Activated CD4-positive, CD25-positive, alpha-beta regulatory T cell treated with anti-CD3 and anti-CD28 coated beads, Interleukin-2, amount 50 U/mL, for 72 hours (primary cell): ENCODE measurements at places on chromosomes 2 and 18.
A peak's percentile ranks its signal among the peaks of the same experiment; 100 is the strongest.

DNA sequence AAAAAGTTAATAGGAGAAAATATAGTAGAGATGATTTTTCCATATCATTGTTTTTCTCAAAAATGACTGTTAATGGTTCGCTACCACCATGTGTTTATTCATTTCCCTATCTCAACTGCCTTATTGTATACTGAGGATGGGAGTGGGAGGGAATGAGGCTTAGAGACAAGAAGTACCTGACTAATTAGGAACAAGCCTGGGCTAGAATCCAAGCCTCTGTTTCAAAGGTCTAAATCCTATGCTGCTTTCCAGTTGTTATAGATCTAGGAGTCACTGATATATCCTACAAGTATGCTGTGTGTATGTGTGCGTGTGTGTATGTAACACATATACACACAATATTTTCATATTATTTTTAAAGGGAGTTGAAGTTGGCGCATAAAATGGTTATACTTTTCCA lies 465.9 kb downstream of the EPHA4 start:
- no peak for DNase-seq

DNA sequence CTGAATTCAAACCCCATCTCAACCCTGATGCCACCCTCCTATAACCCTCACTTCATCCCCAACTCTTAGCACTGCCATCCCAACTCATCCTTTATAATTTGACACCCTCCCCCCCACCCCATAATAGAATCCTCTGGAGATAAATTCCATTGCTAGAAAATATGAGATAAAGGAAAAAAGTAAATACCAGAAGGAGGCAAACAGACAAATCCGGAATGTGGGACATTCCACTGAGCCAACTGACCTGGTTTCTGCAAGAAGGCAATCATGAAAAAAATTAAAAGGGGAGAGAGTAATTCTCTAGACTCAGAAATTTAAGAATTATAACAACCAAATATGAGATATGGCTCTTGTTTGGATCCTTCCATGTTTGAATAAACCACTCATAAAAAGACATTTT lies 132.4 kb downstream of the CYP26B1 start:
- no peak for DNase-seq

DNA sequence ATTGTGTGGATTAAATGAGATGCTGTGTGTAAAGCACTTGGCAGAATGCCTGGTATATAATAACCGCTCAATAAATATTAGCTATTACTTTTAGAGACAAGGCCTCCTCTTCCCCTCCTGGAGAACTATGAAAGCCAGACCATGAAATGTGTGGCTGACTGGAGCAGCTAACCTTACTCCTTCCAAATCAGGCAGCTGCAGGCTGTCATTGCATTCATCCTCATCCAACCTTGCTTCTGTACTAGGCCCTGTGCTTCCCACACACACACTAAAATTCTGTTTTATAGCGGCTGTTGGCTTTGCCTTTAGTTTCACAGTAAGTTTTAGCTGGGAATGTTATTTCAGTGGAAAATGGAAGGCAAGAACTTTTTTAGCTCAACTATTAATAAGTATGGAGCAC lies 10.2 kb upstream of the SP9 start:
- DNase-seq, result no peak

DNA sequence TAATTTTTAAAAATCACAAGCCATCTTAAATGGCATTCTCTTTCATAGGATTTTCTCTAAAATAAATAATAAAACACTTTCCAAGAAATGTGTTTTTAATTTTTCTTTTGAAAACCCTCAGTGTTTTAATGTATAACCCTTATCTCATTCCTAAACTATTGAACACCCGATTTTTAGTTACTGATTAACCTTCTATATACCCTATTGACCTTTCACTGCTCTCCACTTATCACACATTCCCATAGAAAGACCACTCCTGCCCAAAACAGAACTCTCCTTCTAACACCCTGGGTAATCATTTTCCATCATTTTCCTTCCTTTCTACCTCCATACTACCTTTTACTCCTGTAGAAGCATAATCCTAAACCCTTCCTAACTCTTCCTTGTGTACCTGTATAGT lies 102.4 kb downstream of the EPC2 start:
- DNase-seq, result no peak

DNA sequence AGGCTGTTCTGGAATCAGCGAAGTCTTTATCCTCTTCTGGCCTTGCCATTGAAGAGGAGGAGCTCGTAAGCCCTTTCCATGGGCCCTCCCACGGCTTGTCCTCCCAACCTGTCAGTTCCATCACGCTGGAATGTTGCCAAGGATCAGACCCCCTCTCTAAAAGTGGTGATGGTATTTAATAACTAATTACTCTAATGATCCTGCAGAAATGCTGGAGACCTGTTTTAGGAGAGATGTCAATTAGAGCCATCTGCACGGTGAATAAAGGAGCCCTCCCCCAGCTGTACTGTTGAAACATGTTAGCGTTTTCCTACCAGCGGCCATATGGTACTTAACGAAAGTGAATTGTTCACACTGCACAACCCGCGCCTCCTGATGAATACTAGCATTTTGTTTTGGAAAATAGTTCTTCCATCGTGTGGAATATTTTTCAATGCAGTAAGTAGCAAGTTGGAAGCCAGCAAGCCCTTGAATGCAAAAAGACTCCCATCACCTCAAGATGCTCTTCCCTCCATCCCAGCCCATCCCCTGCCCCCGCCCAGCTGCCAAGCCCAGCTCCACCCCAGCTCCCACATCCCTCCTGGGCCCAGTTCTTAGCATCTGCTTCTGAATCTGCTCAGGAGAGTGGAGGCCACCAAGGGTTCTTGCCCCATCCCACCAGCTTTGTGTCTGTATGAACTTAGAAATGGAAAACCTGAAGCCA lies 145.4 kb downstream of the KLHL29 start:
- DNase-seq, result no peak

GRCh38 chr2:135783439-135783838 lies 41.8 kb downstream of the UBXN4 start:
- DNase-seq, result no peak

DNA sequence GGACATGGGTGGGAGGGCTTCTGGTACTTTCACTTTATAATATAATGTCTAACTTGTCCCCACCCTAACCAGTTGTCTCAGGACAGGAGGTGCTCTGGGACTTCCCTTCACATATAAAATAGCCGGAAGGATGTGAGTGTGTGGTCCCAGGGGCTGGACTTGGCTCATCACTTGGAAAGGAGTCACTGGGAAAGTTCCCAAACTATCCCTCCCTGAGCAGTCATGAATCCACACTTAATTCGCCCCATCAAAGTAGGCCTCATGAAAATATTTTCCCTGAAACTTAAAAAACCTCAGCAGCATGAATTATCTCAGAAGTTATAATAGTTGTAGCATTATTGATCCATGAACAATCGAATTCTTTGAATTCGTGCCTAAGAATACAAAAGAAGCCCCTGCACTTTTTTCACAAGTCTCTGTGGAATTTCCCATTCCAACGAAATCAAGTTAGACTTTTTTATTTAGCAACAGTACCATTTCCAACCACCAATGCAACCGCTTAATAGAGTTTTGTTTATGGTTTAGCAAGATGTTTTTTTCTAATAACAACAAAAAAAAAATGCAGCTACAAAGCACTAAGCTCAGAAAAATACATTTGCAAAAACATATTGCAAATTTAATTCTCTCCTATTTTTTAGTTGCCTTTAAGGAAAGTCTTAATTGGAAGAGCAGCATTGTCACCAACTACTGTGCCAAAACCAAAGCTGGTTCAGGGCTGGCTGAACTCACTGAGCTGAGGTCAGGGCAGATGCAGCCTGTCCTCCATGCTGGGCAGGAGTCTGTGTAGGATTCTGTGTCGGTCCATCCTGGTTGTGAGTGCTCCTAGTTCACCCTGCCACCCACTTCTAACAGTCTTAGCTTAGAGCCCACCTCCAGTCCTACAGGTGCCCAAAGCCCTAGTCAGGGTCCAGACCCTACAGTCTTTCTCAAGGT lies 68.8 kb upstream of the SPTBN1 start:
- no peak for DNase-seq

DNA sequence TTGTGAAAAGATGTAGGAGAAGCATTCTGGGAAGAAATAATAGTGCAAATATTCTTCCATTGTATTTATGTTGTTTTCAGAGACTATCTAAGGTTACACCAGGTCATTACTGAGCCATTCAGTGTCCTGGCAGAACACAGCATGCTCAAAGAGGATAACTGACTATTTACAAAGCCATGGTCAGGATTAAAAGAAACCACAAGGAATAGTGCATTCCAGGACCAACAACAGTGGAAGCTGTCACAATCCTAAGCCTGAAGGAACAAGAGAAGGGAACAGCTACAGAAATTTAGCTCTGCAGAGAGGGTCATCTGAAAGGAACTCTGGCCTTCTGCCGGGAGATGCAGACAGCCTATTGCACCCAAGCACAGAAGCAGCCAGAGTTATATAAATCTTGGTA lies 116.7 kb downstream of the DSC3 start:
- DNase-seq, result no peak

DNA sequence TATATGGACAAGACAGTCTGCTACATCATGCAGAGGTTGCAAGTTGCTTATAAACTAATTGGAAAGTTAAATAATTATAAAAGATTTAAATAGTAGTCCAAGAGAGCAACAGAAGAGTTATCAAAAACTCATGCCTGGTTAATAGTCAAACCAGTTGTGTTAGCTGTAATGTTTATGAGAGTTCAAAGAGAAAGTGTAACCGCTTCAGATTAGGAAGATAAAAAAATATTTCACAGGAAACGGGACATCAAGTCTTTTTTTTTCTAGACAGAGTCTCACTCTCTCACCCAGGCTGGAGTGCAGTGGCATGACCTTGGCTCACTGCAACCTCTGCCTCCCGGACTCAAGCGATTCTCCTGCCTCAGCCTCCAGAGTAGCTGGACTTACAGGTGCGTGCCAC lies 34.6 kb upstream of the RNF125 start:
- no peak for DNase-seq

GRCh38 chr2:72037261-72037666 lies 110.4 kb downstream of the CYP26B1 start:
- DNase-seq, result no peak

GRCh38 chr2:85666435-85667316 lies 1.3 kb downstream of the SFTPB start:
- DNase-seq, result no peak

GRCh38 chr2:20617081-20617575 lies 33.8 kb downstream of the HS1BP3 start:
- DNase-seq, result no peak

- no peak for DNase-seq
Measured at GRCh38 chr2:113807721-113808120, 51.3 kb upstream of the SLC35F5 start.

DNA sequence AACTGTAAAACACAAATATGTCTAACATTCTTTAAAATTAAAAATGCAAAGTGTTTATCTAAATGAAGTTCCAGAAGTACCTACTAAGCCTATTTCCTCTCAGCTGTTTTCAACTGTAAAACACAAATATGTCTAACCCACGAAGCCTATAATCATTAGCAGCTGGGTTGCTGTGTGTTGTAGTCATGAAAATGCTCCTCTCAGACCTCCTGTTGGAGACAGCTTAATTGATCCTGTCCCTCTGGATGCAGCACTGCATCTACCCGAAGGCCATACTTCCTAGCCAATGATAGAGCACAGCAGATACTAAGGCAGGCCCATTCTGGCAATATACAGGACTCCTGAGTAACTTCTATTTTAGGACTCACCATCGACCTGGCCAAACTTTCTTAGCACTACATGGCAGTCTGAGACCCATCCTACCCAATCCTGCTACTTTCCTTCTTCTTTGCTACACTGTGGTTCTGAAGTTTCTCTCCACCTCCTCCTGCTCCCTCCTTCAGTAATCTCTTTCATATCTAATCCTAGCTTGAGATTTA lies 92.5 kb upstream of the RBBP8 start:
- DNase-seq, result no peak

GRCh38 chr2:28748176-28748575 lies 3.5 kb upstream of the PPP1CB start:
- DNase-seq, result no peak

- no peak for DNase-seq
Measured at GRCh38 chr18:63440881-63441280, 18.6 kb upstream of the VPS4B start.

DNA sequence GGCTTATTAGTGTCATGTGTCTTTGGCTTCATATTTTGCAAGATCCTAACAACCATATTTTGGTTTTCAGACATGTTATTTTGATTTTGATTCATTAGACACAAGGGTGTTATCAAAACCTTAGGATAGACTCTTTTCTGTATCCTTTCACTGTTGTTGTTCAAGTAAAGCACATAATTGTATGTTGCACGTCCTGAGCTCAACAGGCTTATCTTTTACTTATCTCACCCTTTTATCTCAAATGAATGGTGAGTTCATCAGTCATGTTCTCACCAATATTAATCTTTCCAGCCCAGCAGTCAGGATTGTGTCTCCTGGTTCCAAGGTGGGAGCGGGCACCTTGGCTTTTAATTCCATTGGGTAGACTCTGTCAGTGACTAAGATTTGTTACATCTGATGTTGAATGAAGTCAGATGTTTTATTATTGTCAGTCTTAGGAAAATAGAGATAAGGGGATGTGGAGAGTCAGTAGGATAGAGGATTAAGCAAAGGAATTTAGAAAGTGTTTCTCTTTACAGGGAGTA lies 11.9 kb downstream of the GPN1 start:
- no peak for DNase-seq

DNA sequence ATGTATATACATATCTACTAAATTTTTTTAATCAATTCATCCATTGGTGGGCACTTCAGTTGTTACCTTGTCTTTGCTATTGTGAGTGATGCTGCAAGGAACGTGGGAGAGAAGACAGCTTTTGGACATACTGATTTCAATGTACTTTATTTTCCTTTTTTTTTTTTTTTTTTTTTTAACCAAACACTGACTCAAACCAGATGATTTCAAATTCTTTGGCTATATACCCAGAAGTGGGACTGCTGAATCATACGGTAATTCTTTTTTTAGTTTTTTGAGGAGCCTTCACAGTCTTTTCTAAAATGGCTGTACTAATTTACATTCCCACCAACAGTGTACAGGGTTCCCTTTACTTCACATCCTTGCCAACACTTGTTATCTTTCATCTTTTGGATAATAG lies 204.7 kb downstream of the INSIG2 start:
- no peak for DNase-seq

- peak; percentile 53 for DNase-seq
Measured at GRCh38 chr2:112996635-112997034, 8.6 kb upstream of the IL36A start.

DNA sequence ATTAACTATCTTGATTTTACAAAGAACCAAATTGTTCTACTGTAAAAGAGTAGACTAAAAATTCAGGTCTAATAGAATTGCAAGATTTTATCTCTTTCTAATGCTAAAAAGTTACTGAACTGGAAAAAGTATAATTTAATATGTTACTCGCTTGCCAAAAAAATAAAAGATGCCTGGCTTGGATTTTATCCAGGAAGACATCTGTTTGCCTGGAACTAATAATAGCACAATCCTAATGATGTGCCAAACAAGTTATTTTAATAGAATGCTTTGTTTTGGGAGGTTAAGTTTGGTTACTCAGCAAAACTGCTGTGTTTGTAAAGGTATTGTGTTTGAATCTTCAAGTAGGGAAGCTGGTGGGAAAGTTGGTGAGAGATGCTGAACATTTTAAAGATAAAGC lies 19.4 kb upstream of the ZSWIM2 start:
- DNase-seq, result no peak

DNA sequence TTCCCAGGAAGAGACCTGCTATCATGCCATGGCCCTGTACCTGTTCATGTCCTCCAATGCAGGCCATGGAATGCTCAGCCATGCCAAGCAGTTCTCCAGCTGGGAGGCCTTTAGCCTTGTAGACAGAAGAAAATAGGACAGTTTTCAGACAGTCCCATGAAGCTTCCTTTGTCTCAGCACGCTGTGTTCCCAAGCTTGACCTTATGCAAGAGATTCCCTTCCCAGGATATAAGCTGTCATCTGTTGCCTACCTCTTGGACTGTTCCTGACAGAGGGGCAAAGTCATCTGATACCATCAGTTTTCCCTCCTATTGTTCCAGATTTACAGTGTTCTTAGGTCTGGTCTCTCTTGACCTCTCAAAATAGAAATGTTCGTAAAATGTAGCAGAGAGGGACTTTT lies 96.6 kb upstream of the EML6 start:
- DNase-seq, result no peak
